ENCODE measurements at places on chromosomes 4 and X. TPM values are rescaled to one million over a fixed set of nuclear protein-coding genes. Genes with fewer than 3 reads are reported as not detected.

DNA sequence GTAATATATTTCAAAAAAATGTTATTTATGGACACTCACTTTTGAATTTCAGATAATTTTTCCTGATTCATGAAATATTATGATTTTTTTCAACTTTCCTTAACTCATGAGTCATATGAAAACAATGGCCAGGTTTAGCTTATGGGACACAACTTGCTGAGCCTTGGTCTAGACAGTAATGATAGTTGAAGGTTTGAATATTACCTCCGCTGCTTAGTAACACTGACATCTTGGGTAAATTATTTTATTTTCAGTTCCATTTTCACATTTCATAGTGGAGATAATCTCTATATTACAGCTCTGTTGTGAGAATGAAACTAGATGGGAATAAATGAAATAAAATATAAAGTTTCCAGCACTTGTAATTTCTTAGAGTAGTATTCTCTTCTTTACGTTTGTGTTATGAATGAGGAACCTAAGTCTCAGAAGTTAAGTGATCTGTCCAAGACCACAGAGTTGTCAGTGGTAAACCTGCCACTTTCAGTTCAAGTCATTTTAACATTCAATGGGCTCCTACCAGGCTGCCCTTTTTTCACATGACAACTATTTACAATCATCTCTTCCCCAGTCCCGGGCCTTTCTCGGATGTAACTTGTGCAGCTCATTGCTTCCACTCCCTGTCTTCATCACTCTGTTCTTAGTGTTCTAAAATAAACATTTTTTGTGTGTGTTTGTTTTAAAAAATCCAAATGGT lies 46.8 kb upstream of the GC start:
- no peak for DNase-seq

GRCh38 chr4:145075742-145076468 lies 22.1 kb downstream of the ANAPC10 start:
- DNase-seq = no peak

The SH3D19 gene
- 7.0 TPM for total RNA-seq

DNA sequence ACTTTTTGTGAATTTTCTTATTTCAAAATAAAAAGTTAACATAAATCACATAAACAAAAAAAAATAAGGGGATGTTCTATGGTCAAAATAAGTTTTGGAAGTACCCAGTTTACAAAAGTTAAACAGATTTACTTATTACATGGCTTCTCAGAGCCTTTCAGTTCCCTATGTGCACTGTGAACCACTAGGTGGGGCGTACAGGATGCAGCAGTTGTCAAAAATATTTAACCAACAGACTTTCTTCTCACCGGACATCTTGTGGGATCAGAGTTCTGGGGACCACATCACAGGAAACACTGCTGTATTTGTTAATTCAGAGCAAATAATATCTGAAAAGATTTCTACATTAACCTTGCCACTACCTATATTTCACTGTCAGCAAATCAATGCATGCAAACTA lies 74.1 kb downstream of the SMARCA1 start:
- DNase-seq = no peak

- DNase-seq = no peak
Observed at GRCh38 chrX:153520287-153520917, 3.0 kb downstream of the ATP2B3 start.

The MAGEC1 gene
- not detected for total RNA-seq

- DNase-seq = no peak
Observed at GRCh38 chrX:31860686-31861085, 788.8 kb upstream of the FTHL17 start.

- DNase-seq = no peak
Observed at GRCh38 chr4:152535360-152535902, 461 bp downstream of the FBXW7 start.

DNA sequence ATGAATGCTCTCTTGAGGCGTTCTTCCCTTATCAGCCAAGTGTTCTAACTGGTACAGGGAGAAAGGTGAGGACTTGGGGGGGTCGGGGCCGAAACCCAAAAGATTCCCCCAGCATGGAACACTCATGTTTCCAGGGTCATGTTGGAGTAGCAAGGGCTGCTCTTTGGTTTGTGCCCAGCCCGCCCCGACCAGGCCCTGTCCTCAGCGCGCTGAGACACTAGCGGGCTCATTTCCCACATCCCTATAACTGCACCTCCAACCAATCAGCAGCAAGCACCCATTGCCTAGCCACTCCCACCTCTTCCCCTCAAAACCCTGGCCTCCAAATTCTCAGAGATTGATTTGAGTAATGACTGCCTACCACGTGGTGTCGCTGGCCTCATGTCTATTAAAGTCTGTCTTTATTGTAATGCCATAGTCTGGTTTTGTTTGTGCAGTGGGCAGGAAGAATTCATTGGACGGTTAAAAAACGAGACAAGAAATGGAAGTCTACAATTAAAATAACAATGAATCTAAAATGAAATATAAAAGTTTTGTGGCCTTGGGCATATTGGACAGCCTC lies 1928.4 kb downstream of the STIM2 start:
- no peak for DNase-seq

- DNase-seq = no peak
Observed at GRCh38 chrX:107442914-107443527, 6.4 kb upstream of the FRMPD3 start.

- no peak for DNase-seq
Observed at GRCh38 chr4:48071191-48071590, 54.6 kb downstream of the NIPAL1 start.

The ADH4 gene
- not detected for total RNA-seq

GRCh38 chr4:142933207-142933606 lies 87.1 kb upstream of the INPP4B start:
- DNase-seq = no peak

The PLP2 gene
- total RNA-seq = 139 TPM

The IQCM gene
- total RNA-seq = not detected

The SSX4B gene
- total RNA-seq = not detected

- no peak for DNase-seq
Observed at GRCh38 chr4:112112590-112113170, 32.6 kb upstream of the FAM241A start.

DNA sequence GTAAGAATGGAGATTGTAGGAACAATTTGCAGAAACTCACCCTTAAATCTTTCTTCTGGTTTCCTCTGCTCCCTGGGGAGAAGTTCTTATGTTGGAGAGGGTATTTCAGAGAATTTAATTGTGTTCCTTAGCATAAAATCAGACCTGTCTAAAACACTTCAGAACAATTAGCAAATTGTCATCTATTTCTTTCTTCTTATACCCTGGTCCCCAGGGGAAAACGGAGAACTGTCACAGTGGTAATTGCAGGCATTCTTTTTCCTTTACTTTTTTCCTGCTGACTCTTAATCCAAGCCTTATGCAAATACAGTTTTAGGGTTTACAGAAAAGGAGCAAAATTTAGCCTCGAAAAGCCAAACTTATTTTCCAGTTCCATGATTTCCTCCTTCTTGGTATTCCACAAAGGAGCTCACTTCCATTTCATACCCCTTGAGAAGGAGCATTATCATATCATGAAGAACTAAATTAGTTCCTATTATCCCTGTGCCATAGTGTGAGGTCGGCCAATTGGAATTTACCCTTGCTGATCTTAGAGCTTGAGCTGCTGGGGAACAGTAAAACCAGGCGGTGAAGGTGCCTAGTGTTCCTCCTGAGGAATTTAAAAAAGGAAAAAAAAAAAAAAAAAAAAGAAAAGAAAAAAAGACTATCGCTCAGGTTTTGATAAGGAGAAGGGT lies 173.8 kb downstream of the IL15 start:
- DNase-seq = peak; percentile 3

- no peak for DNase-seq
Observed at GRCh38 chr4:169922632-169923276, 103.4 kb downstream of the MFAP3L start.

DNA sequence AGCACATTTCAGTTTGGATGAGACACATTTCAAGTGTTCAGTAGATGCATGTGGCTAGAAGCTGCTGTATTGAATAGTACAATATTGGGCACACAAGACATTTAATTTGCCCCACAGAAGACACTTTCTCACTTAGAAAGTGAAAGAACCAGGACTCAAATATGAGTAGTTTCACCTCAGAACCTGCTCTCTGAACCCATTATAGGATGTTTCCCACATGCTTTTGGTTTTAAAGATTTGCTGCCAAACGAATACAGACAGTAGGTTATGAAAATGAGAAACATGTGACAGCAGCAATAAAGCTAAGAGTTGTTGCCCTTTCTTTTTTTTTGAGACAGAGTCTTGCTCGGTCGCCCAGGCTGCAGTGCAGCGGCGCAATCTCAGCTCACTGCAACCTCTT lies 32.3 kb downstream of the C4orf54 start:
- DNase-seq = no peak
